ENCODE measurements at places on chromosomes 6 and 20.

GRCh38 chr6:140095532-140095931, 721.1 kb upstream of the CITED2 start:
- DNase-seq, result no peak

- DNase-seq, result no peak
These were observed 43.0 kb downstream of the RALGAPB start for GRCh38 chr20:38515631-38516030.

- DNase-seq, result no peak
These were observed 128.0 kb upstream of the FAM83B start for GRCh38 chr6:54718541-54719023.

DNA sequence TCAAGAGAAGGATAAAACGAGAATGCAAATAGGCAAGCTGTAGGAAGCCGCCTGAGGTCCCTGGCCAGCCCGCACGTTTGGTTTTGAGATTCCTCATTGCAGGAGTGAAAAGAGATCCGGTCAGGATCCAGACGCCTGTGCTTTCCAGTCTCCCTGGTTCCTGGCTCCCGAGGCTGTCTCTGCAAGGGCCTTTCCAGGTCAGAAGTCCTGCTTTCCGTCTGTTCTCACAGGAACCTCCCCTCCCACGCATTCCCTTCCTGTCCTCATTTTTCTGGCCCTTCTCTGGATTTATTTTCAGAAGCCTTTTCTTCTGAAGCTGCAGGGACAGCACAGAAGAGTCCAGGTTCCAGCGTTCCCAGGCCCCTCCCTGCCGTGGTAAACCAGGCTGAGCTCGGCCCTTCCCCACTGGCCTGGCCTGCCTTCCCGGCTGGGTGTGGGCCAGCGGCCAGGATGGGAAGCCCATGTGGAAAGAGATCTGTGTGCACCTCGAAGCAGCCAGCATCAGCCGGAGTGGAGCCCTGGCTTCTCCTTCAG, 54.0 kb downstream of the TMEM242 start:
- DNase-seq, result peak; percentile 12

GRCh38 chr6:30741789-30742315, 635 bp downstream of the FLOT1 start:
- no peak for DNase-seq

- no peak for DNase-seq
These were observed 1016.4 kb downstream of the KIF16B start for GRCh38 chr20:15556869-15557268.

DNA sequence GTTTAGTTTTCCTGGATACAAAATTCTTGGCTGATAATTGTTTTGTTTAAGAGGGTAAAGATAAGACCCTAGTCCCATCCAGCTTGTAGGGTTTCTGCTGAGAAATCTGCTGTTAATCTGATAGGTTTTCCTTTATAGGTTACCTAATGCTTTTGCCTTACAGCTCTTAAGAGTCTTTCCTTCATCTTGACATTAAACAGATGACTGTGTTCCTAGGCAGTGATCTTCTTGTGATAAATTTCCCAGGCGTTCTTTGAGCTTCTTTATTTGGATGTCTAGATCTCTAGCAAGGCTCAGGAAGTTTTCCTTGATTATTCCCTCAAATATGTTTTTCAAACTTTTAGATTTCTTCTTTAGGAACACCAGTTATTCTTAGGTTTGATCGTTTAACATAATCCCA, 134.0 kb downstream of the MAP3K4 start:
- DNase-seq, result no peak

- no peak for DNase-seq
These were observed 474 bp downstream of the CEBPB start for GRCh38 chr20:50191065-50191543.

DNA sequence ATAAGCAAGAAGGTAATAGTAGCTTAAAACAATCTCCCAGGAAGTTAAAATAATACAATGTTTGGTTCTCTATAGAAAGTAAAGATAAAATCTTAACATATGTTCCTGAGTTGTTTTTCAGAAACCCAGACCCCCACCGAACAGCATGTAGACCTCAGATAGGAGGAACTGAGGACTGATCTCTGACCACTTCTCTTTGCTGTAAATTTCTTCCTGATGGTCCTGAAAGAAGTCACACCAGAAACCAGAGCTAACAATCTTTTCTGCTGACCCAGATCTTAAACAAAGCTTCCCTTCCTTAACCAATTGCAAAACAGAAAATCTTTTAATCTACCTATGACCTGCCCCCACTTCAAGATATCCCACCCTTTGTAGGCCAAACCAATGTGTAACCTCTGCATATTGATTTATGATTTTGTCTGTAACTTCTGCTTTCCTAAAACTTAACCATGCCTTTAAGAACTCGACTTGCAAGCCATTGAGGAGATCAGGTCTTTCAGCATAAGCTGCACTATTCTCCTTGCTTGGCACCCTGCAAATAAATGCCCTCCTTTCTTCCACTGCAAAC, 21.9 kb upstream of the BEND6 start:
- DNase-seq, result no peak

DNA sequence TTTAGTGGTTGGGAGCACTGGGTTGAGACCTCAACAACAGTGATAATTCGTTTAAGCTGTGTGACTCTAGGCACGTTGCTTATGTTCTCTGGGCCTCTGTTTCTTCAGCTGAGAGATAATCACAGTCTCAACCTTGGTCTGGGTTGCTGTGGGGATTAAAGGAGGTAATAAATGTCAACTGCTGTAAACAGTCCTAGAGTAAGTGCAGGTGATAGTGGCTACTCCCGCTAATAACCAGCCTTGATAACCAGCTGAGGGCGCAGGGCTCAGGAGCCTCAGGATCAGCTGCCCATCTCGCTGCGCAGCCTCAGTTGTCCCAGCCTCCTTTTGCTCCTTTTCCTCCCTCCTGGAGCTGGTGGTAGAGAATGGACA, 58.0 kb downstream of the JARID2 start:
- no peak for DNase-seq

DNA sequence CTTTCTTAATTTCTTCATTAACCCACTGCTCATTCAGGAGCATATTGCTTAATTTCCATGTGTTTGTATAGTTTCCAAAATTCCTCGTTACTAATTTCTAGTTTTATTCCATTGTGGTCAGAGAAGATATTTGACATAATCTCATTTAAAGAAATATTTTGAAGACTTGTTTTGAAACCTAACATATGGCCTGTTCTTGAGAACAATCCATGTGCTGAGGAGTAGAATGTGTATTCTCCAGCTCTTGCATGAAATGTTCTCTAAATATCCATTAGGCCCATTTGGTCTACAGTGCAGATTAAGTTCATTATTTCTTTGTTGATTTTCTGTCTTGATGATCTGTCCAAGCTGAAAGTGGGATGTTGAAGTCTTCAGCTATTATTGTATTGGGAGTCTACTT, 251.7 kb downstream of the ALDH8A1 start:
- no peak for DNase-seq

- no peak for DNase-seq
These were observed 57.0 kb upstream of the PREP start for GRCh38 chr6:105459864-105460263.

GRCh38 chr20:1330075-1330830, 1.3 kb upstream of the SDCBP2 start:
- DNase-seq, result no peak

GRCh38 chr20:56451056-56451765, 17.2 kb upstream of the RTF2 start:
- DNase-seq, result no peak

- peak; percentile 30 for DNase-seq
These were observed 28.3 kb downstream of the MRS2 start for GRCh38 chr6:24431045-24431451.

DNA sequence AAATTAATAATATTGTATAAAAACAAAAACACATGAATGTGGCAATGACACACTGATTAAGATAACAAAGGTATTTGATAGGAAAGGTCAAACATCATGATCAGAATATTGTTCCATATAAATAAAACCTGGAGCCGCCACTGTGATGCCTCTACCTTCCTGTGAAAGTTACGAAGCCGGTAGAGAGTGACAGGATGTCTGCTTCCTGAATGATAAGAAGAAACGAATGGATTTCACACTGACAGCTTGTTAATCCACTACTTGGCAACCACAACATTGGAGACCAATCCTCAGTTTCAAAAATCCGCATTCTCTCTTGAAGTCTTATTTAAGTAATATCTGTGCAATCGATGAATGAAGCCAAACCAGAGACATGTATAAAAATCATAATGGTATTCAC, 315.1 kb downstream of the HDGFL1 start:
- no peak for DNase-seq

DNA sequence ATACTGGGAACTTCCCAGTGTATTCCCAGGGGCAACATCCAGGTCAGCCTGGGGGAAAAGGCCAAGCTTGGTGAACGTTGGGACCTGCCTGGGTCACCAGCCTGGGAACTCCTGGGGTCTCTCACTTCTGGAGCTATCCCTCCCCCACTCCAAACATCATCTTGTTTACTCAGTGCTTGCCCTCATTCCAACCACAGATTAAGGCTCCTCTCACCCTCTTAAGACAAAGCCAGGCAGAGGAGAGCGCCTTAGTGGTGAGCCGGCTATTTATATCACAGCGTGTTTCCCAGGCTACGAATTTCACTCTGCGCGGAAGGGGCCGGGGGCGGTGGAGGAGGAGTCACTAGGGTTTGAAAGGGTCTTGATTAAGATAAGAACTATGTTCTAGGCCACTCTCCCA, 12.1 kb downstream of the PRPH2 start:
- DNase-seq, result no peak

- DNase-seq, result no peak
These were observed 158.4 kb downstream of the IBTK start for GRCh38 chr6:82088978-82089771.

DNA sequence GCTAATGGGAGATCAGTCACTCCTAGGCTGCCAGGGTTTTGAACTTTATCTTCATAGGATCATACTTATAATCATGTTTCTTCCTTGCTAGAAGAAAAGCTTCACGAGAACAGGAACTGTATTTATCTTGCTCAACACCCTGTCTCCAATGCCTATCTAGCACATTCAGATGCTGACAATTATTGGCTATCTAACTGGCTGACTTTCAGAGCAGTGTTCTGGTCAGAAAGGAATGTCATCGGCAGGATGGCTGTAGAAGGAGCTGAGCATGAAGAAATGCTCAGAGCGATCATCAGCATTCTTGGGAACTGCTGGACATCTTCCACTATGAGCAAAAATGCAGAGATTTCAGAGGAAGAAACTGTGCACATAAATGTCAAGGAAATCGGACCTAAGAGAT, 628.0 kb upstream of the NRSN1 start:
- DNase-seq, result no peak

DNA sequence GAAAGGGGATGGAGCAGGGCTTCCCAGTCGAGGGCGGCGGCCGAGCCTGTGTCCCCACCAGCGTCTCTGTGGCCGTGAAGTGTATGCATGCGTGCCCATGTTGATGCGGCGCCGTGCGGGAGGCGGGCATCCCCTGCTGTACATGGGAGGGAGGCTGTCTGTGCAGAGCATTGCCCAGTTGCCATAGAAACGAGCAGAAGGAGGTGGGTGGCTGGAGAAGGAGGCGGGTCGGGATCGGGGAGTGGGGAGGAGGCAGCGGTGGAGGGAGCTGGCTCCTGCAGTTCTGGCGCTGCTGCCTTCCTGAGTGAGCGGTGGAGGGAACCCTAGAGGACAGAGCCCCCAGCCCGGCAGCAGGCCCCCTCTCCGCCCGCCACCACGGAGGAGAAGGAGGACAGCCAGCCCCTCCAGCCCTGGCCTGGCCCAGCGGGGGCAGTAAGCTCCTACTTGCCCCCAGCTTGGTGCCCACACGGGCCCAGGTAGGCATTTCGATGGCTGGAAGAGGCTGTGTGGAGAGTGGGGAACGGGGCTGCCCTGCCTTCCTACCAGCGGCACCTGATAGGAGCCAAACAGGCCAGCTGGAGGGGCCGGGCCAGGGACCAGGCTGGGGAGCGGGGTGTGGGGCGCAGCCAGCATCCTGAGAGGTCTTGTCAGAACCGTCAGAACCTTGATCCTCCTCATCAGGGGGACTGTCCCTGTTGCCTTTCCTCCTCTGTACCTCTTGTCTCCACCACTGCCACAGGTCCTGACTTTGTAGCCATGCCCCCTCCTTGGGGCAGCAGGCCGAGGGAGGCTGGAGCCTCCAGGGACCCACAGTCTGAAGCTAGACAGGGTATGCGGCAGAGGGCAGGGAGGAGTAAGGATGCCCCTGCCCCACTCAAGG, 41.3 kb downstream of the SPDEF start:
- DNase-seq, result peak; percentile 39

GRCh38 chr6:100464903-100465700, at the start of gene SIM1:
Gene SIM1 (minus strand): TSS chr6:100464921. CDS start chr6:100463468, 1,453 bp downstream.
- peak; percentile 90 for DNase-seq

DNA sequence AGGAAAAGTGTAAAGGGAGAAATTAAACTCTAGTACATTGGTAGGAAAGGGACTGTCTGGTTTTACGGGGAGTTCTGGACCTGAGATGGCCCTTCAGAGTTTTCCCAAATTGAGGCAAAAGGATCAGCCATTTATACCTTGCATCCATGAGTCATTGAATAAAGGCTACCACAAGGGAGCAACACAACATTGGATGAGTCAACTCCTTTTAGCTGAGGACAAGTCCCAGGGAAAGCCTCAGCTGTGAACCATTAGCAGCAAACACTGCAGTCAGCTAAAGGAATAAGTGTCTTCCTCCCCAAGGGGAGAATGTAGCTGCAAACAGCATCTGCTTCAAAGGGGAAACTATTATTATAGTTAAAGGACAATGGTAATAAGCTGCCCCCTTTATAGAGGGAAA, 468.7 kb upstream of the ID4 start:
- no peak for DNase-seq

DNA sequence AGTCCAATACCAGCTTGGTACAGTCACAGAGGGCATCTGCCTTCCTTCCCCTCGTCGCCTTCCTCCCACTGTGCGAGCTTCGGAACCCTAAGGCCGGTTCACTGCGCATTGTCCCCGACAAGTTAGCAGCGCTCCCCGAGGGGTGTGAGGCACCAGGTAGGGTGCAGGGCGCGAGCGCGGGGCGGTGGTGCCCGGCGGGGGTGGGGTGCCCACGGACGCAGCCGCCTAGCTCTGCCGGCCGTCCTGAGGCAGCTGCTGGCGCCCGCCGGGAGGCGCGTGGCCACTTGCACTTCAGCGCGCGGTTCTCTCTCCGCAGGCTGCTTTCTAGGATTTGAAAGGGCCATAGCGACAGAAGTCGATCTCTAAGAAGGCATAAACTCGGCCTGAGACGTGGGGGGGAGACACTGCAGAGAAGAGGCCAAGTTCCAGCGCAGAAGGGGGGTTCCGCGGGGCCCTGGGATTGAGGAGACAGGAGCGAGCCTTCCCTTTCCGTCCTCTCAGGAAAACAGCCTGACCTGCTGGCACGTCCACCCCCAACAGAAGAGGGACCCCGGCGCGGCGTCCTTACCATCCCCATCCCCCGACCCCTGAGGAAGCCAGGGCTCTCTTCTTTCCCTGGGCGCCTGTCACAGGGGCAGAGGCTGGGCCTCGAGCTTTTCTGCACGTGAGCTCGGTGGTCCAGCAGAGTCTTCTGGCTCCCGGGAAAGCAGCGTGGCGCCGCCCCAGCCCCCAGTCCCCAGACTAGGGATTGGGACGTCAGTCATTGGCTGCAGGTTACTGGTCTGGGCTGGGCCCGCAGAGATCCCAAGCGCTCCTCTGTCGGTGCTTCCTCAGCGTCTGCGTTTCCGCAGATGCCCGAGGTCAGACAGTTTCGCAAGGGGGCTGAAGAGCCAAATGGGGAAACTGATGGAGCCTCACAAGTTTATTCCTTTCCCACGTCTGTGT, 15.6 kb upstream of the PRDM13 start:
- DNase-seq, result no peak

- DNase-seq, result no peak
These were observed 110.1 kb downstream of the NRN1 start for GRCh38 chr6:5896476-5897200.

GRCh38 chr6:167688123-167688522, 138.6 kb upstream of the AFDN start:
- no peak for DNase-seq

- no peak for DNase-seq
These were observed 5.6 kb upstream of the APMAP start for GRCh38 chr20:24998121-24998520.
